ENCODE measurements at places on chromosomes 13 and 19.

GRCh38 chr19:12782424-12783290 lies 7.3 kb upstream of the HOOK2 start:
- H3K27me3 ChIP-seq = no peaks in the 10 kb centered on the region
- no peaks in the 10 kb centered on the region for H3K36me3 ChIP-seq
- peak; percentile 96 for DNase-seq
- peaks cover 64% of the 10 kb centered on the region for H3K4me1 ChIP-seq

DNA sequence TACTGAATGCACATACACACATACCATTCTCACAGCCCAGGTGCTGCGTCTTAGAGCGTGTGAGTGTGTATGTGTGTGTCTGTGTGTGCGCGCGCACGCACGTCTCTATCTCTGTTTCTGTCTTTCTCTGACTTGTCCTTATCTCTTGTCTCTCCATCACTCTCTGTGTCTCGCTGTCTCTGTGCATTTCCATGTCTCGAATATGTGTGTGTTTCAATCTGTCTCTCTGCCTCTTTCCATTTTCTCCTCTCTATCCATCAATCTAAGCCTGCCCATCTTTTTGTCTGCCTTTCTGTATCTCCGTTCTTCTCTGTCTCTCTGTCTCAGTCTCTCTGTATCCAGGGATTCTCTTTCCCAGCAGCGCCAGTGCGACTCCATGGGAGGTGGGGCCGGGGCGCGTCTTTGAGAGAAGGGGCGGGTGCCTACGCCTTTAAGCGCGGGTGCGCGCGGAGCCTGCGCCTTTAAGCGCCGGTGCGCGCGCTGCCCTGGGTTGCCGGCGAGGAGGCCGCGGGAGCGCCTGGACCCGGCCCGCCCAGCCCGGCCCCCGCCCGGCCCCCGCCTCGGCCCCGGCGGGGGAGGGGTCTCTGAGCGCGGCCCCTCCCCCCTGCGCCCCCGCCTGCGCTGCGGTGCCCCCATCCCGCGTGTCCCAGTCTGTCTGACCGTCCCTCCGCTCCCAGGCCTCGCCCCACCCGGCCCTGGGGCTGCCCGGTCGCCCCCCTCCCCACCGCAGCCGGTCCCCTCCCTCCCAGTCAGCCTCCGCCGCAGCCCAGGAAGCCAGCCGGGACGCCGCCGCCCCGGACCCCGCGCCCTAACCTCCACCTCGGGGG lies at the start of gene LRFN3:
Gene LRFN3 (plus strand): TSS at position 464 of the 827 bp plus-strand sequence. CDS start 3,052 bp downstream, outside the sequence.
- H3K27ac ChIP-seq = peak within 1 kb of the TSS; percentile 87
- H3K4me1 ChIP-seq = peaks cover 36% of the 10 kb centered on the region
- peaks cover 20% of the 10 kb centered on the region for H3K36me3 ChIP-seq
- DNase-seq = peak; percentile 87
- H3K4me3 ChIP-seq = peak within 1 kb of the TSS; percentile 71

- no peak overlapping the region for H3K27ac ChIP-seq
- no peaks in the 10 kb centered on the region for H3K27me3 ChIP-seq
- no peak for DNase-seq
- no peak overlapping the region for H3K4me3 ChIP-seq
Observed at GRCh38 chr19:39754971-39755370, 17.1 kb upstream of the CLC start.

GRCh38 chr19:10858204-10858828 lies 10.1 kb downstream of the C19orf38 start:
- H3K4me1 ChIP-seq = no peaks in the 10 kb centered on the region
- no peak overlapping the region for H3K27ac ChIP-seq
- no peaks in the 10 kb centered on the region for H3K27me3 ChIP-seq
- no peak overlapping the region for H3K4me3 ChIP-seq

DNA sequence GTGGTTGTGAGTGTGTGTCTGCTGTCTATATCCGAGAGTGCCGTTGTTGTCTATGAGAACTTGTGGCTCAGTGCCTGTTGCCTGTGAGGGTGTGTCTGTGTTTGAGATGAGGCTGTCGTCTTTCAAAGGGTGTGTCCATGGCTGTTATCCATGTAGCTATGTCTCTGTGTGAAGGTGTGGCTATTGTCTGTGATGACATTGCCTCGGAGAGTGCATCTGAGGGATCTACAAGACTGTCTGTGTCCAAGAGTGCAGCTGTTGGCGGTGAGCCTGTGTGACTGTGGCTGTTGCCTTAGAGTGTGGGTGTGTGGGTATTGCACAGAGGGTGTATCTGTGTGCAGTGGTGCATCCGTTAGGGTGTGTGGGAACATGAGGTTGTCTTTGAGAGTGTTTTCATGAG lies 4.9 kb downstream of the NUMBL start:
- H3K27ac ChIP-seq = no peak overlapping the region
- H3K4me1 ChIP-seq = no peaks in the 10 kb centered on the region
- H3K36me3 ChIP-seq = peaks cover 66% of the 10 kb centered on the region
- no peak for DNase-seq
- H3K4me3 ChIP-seq = no peak overlapping the region

- peak overlapping the region; percentile 90 for H3K27ac ChIP-seq
- DNase-seq = peak; percentile 99
- H3K4me1 ChIP-seq = peaks cover 9% of the 10 kb centered on the region
- H3K36me3 ChIP-seq = no peaks in the 10 kb centered on the region
- no peaks in the 10 kb centered on the region for H3K27me3 ChIP-seq
- H3K4me3 ChIP-seq = peak overlapping the region; percentile 53
Observed at GRCh38 chr19:53520547-53521372, 17.2 kb upstream of the ZNF331 start.

Data from sigmoid colon (tissue), 7 donors.